ENCODE measurements at places on chromosomes 1 and 21.

DNA sequence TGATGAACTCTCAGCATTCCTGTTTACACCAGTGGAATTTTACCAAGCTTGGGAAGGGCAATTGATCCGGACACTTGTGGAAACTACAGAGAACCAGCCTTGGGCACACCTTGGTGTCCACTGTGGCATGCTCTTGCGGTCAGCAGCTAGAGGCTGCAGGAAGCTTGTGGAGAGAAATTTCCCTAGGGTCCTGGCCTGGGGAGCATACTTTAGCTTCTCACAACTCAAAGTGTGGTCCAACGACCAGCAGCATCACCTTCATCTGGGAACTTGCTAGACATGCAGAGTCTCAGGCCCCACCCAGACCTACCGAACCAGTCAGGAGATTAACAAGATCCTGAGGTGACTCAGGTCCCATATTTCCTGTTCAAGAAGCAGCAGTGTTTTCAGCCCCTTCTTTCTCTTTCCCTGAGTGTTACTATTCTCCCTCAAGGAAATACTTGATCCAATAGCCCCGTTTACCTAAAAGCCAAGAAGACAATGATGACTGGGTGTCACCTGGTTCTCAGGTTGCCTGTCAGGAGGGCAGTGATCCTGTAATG, 55.7 kb upstream of the KCNE2 start:
- DNase-seq: no peak

DNA sequence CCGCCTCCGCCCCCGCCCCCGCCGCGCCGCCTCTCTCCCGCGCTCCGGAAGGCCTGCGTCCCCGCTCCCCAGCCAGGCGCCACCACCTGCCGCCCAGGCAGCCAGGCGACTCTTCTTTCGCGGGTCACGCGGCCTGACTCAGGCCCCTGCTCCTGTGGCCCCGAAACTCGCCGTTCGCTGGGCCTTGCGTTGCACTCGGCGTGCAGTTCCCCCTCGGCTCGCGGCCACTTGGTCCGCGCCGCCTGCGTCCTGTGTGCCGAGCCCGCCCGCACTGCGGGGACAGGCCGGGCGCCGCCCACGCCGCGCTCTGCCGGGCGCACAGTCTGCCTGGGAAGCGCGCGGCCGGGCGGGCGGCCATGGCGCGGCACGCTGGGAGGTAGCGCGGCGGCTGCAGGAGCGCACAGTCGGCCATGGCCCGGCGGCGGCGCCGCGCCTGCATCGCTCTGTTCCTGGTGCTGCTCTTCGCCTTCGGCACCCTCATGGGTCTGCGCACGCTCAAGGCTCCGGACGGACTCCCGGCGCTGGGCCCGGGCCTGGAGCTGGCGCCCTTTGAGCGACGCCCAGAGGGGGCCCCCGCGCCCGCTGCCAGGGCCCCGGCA, at the start of gene MANEAL:
MANEAL (plus strand) TSS at position 75 of the 599 bp plus-strand sequence; CDS start at position 411, 336 bp downstream.
- DNase-seq: peak; percentile 17

- DNase-seq: no peak
Measured at GRCh38 chr21:33262921-33263320, 3.2 kb upstream of the IL10RB start.

DNA sequence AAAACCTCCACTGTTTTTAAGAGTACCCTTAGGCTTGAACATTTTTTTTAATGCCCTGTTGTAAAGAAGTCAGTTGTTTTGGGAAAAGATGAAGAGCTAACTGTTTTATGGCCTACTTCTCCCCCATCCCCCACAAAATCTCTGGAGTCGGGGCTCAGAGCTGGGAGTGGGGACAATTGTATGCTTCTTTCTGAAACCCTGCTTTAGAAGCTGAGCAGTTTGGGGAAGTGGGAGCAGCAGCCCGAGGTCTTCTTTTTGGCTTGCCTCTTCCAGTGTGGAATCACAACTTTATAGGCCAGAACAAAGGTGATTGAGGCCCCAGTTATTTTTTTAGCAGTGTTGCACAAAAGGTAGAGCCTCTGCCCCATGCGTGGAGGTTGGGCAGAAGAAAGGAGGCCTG, 25.2 kb downstream of the PPP2R5A start:
- DNase-seq: no peak

- no peak for DNase-seq
Measured at GRCh38 chr21:41974752-41975053, 20.9 kb upstream of the C2CD2 start.

- DNase-seq: no peak
Measured at GRCh38 chr1:54874079-54874830, 12.7 kb downstream of the DHCR24 start.

- no peak for DNase-seq
Measured at GRCh38 chr1:219985169-219985568, 56.8 kb upstream of the SLC30A10 start.

DNA sequence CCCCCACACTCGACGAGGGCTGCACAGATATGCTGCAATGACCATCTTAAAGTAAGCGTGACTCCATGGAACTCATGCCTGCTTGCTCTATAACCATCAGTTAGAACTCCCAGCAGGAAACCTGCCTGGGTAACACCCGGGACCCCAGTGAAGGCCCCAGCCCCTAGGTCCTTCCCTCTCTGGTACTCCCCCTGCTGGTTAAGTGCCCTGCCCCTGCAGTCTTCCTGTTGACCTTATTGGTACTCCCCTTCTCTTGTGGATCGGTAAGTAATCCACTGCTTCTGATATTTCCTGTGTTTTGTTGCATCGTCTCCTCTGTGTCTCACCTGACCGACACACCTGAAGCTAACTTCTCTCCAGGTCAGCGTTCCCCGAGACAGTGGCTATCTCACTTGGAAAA, 104.8 kb upstream of the COG2 start:
- no peak for DNase-seq

- DNase-seq: no peak
Measured at GRCh38 chr1:22665752-22666151, 12.7 kb downstream of the C1QB start.

- no peak for DNase-seq
Measured at GRCh38 chr1:198490224-198490623, 50.3 kb downstream of the ATP6V1G3 start.

DNA sequence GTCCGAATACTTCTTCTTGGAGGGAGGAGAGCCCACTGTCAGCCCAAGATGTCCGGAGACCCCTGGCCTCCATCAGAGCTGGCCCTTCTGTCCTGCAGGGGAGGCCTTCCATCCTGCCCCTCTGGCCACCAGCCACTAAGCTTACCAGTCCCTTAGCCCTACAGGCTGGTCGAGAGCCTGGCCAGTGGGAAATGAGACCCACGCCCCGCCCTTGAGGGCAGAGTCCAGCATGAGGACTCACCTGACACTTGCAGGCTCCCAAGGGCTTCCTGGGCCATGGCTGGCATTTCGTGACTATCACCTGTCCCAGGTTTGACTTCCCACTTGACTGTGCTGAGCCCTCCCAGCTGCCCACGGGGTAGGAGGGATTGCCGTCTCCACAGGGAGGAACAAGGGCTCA, 361.8 kb upstream of the VAMP3 start:
- no peak for DNase-seq

- DNase-seq: no peak
Measured at GRCh38 chr1:72954943-72955342, 672.6 kb upstream of the NEGR1 start.

All from activated naive CD4-positive, alpha-beta T cell treated with anti-CD3 and anti-CD28 coated beads for 36 hours (primary cell).